ENCODE measurements at places on chromosomes 5 and 9.

GRCh38 chr9:111454751-111455150, 29.4 kb downstream of the ECPAS start:
- no peak for DNase-seq

DNA sequence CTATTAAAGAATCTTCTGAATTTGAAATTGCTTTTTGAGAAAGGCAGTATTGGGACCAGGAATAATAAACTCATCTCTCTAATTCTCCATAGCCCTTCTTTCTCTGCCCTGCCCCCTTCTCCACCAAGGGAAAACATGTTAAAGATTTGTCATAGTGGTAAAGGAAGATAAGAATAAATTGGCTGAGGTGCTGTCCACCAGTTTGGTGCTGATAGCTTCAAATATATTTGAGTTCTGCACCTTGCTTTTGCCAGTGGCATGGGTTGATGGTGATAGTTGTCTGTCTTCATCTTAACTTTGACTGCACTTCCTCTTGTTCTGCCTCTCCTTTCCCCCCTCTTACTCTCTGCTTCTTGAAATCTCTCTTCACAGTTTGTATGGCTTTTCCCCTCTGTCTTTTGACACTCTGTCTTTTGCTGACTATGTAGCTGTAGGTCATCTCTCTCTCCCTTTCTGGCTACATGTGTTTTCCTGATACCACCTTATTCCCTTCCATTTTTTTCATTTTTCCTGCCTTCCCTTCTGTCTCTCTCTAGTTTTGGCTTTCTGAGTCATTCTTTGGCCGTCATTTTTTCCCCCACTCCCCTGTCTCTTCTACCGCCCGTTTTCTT, 56.6 kb downstream of the NDUFS4 start:
- no peak for DNase-seq

DNA sequence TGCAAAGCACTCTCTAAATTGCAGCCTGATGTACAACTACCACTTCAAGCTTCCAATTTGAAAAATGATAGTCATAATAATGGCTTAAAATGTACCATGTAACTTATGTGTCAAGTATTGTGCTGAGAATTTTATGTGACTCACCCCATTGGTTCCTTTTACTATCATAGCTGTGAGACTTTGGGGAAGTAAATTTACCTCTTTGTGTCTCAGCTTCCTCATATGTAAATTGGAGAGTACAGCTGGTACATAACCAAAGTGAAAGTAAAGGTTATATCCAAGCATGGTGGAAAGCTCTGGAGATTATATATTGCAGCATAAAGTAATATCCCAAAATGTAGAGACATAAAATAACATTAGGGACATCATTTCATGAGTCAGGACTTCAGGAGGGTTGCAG, 2200.4 kb upstream of the C9orf72 start:
- DNase-seq = no peak

DNA sequence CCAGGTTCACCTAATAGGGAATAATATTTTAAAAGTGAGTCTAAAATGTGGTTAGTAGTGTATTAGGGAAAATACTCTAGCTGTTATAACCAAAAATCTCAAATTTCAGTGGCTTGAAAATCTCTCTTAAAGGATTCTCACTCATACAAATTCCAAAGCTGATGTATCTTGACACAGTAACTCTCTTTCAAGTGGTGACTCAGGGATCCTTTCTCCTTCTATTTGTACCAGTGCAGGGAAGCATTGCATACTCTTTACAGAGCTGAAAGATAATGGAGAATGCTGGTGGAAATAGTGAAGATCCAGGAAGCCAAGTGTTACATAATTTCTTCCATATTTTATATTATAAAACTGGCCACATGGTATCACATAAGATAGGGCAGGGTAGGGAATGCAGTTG, 560.2 kb upstream of the CDH9 start:
- DNase-seq = no peak

- no peak for DNase-seq
Measured at GRCh38 chr5:22908129-22908528, 55.0 kb upstream of the CDH12 start.

DNA sequence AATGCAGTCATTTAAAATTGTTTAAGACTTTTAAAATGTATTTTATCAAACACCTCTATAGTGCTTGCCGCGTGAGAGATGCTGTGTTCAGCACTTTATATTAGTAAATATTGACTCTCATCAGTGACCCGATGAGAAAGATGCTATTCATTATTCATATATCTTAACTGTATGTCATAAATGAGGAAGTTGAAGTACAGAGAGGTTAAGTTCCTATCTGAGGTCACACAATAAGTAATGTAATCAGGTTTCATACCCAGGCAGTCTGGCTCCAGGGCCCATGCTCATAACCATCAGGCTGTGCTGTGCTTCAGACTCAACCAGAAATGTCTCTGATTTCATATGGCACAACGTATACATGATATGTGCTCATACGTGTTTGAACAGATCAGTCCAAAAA, 119.0 kb downstream of the SV2C start:
- no peak for DNase-seq

DNA sequence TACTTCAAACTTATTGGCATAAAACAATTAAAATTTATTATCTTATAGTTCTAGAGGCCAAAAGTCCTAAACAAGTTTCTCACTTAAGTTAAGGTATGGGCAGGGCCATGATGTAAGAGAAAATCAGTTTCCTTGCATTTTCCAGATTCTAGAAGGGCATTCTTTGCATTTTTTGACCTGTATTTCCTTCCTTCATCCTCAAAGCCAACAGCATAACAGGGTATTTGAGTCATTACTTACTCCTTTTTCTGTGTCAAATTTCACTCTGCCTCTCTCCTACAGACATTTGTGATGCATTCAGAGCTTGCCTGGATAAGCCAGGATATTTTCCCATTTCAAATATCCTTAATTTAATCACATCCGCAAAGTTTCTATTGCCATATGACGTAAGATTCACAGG, 1499.0 kb downstream of the EFNA5 start:
- DNase-seq = no peak

DNA sequence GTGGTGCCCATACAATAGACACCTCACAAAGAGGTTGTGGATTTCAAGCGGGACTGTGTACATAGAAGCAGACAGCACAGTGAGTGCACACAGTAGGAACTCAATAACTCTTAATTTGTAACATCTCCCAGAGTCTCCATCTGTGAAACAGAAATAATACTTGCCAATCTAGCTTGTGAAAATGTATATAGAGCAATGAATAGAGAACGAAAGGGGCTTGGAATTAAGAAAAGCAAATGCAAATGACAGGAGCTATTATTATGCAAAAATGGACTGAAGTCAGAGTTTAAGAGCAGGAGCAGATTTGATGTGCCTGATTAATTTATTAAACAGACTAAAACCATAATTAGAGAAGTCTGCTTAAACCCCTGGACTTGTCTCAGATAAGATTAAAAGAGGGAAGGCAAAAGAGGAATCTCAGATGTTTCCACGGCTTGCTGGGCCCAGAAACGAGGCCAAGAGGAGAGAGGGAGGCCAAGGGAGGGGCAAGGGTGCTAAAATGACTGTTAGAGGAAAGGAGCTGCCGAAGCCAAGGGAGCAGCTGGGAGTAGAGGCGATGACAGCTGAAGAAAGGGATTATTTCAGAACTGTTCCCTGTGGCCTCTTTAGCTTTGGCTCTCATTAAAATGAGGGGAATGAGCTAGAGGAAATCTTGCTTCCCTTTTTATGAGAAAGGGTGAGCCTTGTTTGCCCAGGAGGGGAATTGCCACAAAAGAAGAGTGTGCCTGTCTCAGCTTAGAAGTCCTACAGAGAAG, 72.1 kb downstream of the FEM1C start:
- DNase-seq = no peak

- no peak for DNase-seq
Measured at GRCh38 chr5:107361945-107362344, 308.8 kb downstream of the EFNA5 start.

GRCh38 chr9:70805949-70806348, 315.5 kb downstream of the TRPM3 start:
- DNase-seq = no peak

- DNase-seq = no peak
Measured at GRCh38 chr5:141960018-141960417, 2.0 kb upstream of the PCDH12 start.

GRCh38 chr9:130763331-130764171, 70.0 kb downstream of the EXOSC2 start:
- DNase-seq = no peak

DNA sequence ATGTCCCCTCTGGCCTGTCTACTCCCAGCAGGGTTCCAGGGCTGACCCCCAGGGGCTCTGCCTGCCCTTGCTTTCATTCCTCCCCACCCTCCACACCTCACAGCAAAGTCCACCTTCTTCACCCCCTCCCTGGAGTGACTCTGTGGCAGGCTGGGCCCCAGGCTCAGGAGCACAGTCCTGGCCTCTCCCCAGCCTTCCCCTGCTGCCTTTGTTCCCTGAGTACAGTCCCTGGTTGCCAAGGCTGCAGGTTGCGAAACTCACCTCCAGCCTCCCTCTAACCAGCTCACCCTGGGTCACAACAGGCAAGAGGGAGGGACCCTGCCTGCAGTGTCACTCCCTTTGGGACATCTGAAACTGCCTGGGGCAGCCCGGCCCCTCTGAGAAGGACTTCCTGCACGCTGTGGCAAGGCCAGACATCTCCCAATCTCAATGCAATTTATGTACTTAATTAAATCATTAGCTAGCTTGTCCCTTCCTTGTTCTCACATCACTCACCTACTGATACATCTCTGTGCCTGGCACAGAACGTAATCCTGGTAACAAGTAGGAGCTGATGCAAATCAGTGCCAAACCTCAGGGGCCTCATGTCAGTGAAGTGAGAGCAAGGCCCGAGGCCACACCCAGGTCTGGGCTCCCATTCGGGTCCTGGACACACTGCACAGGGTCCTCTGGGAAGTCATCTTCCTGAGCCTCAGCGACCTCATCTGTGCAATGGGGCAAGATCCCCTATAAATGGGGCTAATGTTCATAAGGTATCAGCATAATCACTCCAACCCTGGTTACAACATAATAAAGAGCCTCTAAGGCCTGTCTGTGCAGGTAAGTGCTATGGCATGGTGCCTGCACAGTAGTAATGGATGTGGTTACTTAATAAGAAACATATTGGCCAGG, 27.3 kb upstream of the TRIM14 start:
- no peak for DNase-seq

- no peak for DNase-seq
Measured at GRCh38 chr9:123335193-123335985, 20.6 kb upstream of the CRB2 start.

DNA sequence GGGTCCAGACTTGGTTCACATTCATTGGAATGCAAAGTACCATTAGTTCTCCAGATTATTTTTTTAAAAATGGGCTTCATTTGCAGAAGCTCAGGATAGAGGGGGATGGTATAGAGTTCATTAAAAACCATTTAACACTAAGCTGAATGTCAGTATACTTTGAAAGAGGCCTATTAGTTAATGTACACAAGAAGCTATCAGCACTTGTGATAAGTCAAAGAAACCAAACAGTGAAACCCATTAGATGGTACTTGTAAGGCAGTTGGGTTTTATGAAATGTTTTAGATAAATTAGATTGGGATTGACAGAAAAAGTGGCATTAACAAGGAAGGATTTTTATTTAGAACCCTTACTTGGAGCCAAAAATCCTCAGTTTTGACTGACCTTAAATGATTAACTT, 229.2 kb upstream of the MPDZ start:
- no peak for DNase-seq

DNA sequence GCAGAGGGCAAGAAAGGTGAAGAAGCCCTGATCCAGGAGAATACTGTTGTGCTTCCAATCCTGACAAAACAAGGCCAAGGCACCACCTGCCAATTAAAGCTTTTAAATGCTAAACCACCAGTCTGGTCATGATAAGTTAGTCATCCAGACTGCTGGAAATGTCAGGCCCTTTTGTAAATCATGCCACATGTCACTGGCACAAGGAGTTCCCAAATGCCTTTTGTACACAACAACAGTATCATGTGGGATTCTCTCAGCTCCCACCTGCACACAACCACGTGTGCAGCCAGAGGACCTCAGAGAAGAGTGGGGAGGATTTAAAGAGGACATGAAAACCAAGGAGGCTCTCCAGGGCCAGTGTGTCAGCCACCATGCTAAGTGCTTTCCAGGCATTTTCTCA, 99.3 kb downstream of the CDK5RAP2 start:
- no peak for DNase-seq

DNA sequence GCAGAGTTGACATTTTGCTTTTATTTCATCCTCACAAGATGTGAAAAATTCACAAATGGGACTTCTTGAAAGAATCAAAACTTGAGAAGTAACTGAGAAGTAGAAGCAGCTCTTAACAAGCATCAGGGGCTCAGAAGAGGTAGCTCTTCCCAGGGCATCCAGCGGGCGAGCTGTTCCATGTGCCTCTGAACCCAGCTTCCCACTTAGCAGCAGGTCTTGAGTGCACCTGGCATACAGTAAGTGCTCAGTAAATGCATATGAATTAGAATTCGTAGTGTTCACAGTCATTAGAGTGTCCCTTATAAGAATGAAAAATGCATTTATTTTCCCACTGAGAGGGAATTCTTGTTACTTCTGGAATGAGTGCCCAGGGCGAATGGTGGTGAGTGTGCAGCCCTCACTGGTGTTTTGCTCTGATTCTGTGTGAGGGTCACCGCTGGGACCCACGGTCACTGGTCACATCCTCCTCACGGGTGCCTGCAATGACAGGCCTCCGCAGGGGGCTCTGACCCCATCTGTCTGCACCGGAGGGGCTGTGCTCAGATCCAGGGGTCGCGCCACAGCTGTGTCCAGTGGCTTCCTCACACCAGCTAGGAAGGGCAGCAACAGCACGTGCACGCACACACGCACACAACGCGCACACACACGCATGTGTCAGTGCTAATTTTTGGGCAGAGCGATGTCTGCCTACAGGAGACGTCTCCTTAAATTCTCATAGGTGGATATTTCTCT, 26.9 kb downstream of the EXOC3 start:
- DNase-seq = no peak

GRCh38 chr5:60162441-60162840, 268.9 kb upstream of the PDE4D start:
- DNase-seq = no peak

DNA sequence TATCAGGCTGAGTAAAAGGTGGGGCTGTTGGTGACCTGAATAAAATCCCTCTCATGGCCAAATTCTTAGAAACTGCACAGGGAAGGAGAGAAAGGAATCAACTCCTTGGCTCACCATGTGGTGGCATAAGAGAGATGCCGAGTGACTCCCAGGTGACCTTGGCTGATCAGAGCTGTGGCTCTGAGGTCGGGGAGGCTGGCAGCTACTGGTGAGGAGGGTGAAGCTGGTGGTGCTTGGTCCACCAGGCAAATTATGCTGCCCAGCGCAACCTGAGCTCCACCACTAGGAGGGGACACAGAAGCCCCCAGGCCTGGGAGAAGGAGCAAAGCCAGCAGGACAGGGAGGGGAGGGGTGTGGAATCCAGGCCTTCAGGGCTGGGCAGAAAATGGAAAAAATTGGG, 111.2 kb upstream of the IL12B start:
- DNase-seq = no peak

DNA sequence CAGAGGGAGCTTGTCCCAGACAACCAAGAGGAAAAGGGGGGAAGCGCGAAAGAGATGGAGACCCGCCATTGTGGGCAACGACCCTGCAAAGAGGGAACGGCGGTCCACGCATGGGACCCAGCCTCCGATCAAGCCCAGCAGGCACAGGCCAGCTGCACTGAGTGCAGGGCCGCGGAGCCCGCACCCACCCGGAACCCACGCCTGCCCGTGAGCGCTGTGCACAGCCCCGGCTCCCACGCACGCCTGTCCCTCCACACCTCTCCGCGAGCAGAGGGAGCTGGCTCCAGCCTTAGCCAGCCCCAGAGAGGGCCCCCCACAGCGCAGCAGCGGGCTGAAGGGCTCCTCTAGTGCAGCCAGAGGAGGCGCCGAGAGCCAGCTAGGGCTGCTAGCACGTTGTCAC, 416.5 kb downstream of the DMRTA1 start:
- DNase-seq = no peak

- no peak for DNase-seq
Measured at GRCh38 chr9:112312139-112312538, 21.3 kb downstream of the PTBP3 start.
